Kidney (tissue), 22 donors: ENCODE measurements at places on chromosomes 3 and 15.

DNA sequence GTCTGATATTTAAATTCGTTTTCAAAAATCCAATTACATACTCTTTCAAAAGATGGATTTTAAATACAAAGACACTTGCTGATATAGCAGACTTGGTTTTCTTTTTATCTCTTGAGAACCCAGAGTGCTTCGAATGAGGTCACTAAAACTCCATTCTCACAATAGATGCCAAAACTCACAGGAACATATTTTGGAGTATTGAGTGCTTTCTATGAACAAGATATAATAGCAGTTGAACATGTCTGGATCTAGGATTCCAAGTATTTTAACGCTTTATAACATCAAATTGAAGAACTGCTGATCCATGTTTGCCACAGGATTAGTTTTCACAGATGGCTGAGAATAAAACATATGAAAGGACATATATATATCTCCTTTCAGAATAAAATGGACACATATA lies 113.2 kb downstream of the SAMMSON start:
- no peak for DNase-seq

DNA sequence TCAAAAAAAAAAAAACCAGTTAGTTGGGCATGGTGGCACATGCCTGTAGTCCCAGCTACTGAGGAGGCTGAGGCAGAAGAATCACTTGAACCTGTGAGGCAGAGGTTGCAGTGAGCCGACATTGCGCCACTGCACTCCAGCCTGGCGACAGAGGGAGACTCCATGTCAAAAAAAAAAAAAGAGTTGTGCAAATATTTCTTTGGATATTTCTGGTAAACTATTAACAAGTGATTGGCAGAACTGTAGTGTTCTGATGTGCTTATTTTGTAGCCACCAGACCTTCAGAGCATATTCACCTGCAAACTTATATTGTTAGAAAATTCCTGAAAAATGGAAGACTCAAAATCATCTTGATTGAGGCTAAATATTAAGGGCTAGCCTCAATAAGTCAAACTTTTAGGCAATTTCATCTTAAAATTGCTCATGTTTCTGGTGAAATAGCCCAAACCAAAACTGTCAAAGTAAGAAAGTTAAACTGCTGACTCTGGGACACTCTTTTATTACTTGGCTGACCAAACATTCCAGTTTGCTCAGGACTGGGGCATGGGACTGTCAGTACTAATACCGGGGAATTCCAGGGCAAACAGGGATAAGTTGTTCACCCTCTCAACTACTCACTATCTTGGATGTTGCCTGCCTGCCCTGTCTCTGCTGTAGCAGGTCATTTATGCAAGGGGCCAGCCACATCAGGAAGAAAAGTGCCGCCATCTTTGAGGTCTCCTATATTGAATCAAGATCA lies 37.0 kb downstream of the ABHD2 start:
- DNase-seq = no peak

DNA sequence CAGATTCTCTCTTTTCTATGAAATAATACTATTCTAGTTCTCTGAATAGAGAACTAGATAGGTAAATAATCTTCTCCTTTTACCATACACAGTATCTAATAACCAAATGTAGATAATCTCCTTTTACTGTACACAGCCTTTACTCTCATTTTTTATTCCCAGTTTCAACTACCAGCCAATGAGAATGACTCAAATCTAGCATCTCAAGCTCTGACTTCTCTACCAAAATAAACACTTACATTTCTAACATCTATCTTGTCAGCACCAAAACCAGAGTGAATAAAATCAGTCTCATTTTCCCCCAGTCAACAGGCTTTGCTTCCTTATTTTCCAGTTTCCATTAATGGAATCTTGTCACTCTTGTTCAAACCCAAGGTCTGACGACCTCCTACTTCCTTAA lies 36.9 kb downstream of the LRRFIP2 start:
- DNase-seq = no peak

GRCh38 chr3:138438896-138439295 lies 4.5 kb downstream of the ESYT3 start:
- DNase-seq = no peak
